ENCODE measurements at places on chromosomes 6 and 20. TPM values are rescaled to one million over a fixed set of nuclear protein-coding genes. Genes with fewer than 3 reads are reported as not detected.

Gene HUS1B
- total RNA-seq, result not detected

Gene NCOA6
- total RNA-seq, result 18.2 TPM

Gene DACT2
- total RNA-seq, result 1.5 TPM

GRCh38 chr6:66930559-66931290, 1223.7 kb upstream of the EYS start:
- no peak for DNase-seq
- H3K27ac ChIP-seq, result no peak overlapping the region
- no peaks in the 10 kb centered on the region for H3K27me3 ChIP-seq

GRCh38 chr20:34834459-34834893, 9.0 kb upstream of the NCOA6 start:
- H3K36me3 ChIP-seq, result no peaks in the 10 kb centered on the region
- no peak overlapping the region for H3K4me3 ChIP-seq
- H3K27me3 ChIP-seq, result no peaks in the 10 kb centered on the region
- no peak overlapping the region for H3K27ac ChIP-seq
- DNase-seq, result no peak

DNA sequence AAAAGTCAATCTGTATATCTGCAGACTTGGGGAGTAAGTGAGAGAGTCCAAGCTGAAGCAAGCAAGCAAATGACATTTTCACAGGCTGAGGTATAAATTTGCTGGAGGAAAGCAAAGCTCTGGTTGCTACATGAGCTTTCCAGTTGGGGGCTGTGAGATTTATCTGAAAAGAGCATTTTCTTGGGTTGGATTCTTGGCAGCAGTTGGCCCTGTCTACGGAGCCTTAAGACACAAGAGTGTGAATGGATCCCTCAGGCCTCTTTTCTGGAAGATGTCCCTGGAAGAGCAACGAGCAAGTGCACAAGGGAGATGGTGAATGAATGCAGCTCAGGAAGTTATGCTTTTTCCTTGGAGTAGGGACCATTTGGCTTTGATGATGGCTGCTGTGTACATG, 30.8 kb downstream of the ISM1 start:
- no peak for DNase-seq
- H3K27me3 ChIP-seq, result no peaks in the 10 kb centered on the region
- H3K4me1 ChIP-seq, result no peaks in the 10 kb centered on the region
- H3K27ac ChIP-seq, result no peak overlapping the region

GRCh38 chr6:11204794-11205366, 27.6 kb downstream of the NEDD9 start:
- DNase-seq, result no peak
- no peaks in the 10 kb centered on the region for H3K27me3 ChIP-seq
- no peak overlapping the region for H3K27ac ChIP-seq
- peaks cover 15% of the 10 kb centered on the region for H3K36me3 ChIP-seq
- H3K4me3 ChIP-seq, result no peak overlapping the region

- no peak for DNase-seq
- no peaks in the 10 kb centered on the region for H3K4me1 ChIP-seq
- no peak overlapping the region for H3K27ac ChIP-seq
- no peak overlapping the region for H3K4me3 ChIP-seq
- H3K27me3 ChIP-seq, result no peaks in the 10 kb centered on the region
- no peaks in the 10 kb centered on the region for H3K36me3 ChIP-seq
Measured at GRCh38 chr6:15916581-15916980, 212.3 kb upstream of the MYLIP start.

All from right atrium auricular region (tissue), 2 donors.